ENCODE measurements at places on chromosomes 11 and 22. TPM values are rescaled to one million over a fixed set of nuclear protein-coding genes. Genes with fewer than 3 reads are reported as not detected.

The TSPAN18 gene
- 8.8 TPM for total RNA-seq

The OR52A1 gene
- not detected for total RNA-seq

The CRYBB3 gene
- 0.68 TPM for total RNA-seq

The DENND5A gene
- total RNA-seq, result 45.1 TPM

The SHANK3 gene
- 16.3 TPM for total RNA-seq

DNA sequence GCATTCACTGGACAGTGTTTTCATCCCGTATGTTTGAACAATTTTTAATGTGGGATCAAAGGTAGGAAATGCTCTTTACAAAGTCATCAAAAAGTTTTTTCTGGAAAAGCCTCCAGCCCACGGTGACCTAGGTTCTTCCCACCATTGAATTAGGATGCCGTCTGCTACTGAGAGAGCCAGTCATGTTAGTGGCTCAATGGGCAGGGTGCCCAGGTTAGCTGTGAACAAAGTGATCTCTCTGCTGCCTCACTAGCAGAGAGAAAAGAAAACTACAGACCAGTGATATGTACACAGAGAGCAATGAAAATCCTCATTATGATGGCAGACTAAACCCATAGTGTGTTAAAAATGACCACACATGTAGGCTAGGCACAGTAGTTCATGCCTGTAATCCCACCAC, 32.4 kb downstream of the KCNQ1 start:
- DNase-seq, result no peak

DNA sequence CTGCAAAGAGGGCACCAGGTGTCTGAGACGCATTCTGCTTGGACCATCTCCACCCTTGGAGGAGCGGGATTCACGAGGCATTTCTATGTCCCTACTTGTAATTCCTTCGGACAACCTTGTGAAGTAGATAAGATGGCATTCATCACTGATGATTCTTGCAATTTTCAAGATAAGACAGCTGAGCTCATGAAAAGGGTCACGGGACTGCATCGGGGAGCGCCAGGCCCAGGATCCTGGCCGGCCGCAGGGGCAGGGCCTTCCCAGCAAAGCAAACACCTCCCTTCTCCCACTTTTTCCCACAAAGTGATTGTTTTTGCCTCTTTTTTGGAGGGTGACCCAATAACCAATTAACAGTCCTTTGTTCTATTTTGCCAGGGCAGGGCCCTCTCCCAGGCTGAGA, 8.4 kb downstream of the LIF start:
- no peak for DNase-seq

DNA sequence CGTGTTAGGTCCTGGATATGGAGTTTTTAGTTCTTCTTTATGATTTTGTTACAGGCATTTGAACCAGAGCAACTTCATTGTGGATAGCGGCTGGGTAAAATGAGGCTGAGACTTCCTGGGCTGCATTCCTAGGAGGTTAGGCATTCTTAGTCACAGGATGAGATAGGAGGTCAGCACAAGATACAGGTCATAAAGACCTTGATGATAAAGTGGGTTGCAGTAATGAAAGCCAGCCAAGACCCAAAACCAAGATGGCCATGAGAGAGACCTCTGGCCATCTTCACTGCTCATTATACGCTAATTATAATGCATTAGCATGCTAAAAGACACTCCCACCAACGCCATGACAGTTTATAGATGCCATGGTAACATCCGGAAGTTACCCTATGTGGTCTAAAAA, 23.4 kb upstream of the CLMP start:
- DNase-seq, result no peak

- DNase-seq, result no peak
Measured at GRCh38 chr11:77054084-77054483, 12.7 kb upstream of the CAPN5 start.

DNA sequence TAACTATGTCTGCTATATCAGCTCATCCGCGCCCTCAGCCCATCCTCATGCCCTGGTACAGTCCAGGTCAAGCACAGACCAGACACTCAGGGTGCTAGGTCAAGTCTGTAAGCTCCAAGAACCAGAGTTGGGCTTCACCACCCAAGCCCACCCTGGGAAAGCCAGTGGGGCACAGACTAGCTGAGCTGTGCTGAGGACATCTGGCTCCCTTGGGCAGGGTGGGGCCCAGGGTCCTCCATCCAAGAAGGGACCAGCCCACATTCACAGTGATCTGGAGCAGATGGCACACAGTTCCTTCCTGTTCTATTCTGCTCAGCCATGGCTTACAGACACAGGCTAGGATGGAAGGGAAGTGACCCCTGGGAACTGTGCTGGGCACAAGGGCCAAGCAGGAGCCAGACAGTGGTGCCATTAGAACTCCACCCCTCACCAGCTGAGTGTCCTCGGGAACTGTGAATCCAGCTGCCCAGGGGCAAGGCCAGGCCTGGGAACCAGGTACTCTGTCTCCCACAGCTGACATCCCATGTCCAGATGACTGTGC, 9.1 kb downstream of the P2RY6 start:
- no peak for DNase-seq

GRCh38 chr11:128949791-128950454, 7.3 kb upstream of the TP53AIP1 start:
- no peak for DNase-seq

DNA sequence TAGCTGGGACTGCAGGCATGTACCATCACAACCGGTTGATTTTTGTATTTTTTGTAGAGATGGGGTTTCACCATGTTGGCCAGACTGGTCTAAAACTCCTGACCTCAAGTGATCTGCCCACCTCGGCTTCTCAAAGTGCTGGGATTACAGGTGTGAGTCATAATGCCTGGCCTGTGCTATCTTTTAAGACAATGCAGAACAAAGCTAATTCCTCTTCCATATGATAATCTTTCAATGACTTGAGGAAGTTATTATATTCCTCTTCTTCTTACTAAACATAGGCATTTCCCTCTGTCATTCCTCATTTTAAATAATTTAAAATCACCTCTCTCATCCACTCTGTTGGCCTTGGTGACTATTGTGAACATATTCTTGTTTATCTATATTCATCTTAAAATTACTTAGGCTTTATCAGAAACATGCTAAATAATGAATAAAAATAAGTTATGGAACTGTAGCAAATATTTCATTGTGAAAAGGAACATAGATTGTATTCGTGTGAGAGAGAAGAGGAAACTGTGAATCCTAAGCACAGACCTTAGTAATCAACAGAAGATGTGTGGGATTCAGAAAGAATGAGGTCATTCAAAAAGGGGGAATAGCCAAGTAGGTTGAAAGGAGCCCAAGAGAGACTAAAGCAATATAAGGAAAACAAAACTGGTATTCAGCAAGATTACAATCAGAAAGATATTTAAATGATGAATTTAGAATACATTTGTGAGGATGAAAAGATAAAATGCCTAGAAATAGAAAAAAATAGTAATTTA, 269.4 kb downstream of the TTC28 start:
- DNase-seq, result no peak

Measured in psoas muscle (tissue), 8 donors.